ENCODE measurements at places on chromosomes 6 and 20.

DNA sequence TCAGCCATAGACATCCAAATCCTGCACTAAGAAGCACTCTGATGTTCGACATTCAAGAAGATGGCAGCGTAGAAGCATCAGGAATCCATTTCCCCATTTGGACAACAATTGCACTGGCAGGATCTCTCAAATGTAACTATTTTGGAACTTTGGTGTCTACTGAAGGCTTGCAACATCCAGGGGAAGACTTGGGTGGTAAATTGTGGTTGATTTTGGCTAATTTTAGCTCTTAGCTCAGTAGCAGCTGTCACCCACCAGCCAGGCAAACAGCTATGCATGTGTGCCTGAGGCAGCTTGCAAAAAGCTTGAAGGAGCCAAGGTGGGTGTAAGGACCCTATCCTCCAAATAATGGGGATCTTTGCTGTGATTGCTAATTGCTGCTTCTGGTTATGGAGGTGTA, 35.1 kb upstream of the PPP1R3G start:
- DNase-seq, result no peak

DNA sequence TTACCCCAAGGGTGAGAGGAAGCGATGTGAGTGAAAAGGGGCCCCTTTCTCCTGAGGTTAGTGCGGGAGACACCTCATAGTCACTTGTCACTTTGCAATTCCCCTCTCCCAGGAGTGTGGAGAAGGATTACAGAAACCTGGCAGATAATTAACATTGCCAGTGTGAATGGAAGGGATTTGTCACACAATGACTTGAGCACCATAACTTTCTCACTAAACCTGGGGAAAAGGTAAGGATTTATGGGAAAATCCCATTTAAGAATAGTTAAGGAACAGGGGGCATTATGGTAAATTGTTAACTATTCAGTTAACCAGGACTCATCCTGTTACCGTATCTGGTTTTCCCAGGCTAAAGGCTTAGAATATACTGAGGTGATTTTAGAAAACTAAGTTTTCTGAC, 219.5 kb upstream of the JAG1 start:
- DNase-seq, result no peak

DNA sequence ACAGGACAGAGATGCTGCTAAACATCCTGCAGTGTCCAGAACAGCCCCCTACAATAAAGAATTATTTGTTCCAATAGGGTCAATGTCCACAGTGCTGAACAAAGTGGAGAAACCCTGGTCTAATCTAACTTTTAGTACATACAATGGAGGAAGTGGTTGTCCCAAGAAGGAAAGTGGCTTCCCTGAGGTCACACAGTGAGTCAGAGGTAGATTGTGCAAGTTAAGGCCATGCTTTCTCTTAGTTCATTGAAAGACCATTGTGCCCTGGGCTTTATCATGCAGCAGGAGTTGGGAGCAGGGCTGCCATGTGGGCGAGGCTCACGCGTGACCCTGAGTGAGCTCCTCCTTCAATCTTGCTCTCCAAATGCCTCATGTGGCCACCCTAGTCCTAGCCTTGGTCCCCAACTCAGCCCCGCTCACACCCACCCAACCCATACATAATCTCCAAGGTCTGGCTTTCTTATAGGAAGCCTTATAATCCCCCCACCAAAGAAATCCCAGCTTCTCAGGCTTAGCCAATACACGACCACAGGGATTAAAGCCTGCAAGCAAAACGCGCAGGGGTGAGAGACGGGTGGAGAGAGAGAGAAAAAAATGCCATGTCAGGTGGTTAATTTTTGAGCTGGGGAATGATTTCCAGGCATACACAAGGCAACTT, 19.9 kb downstream of the SLC13A3 start:
- no peak for DNase-seq

GRCh38 chr20:62269871-62270270, 31.6 kb downstream of the OSBPL2 start:
- no peak for DNase-seq

- DNase-seq, result no peak
Observed at GRCh38 chr20:33576432-33577125, 85.5 kb upstream of the C20orf144 start.

DNA sequence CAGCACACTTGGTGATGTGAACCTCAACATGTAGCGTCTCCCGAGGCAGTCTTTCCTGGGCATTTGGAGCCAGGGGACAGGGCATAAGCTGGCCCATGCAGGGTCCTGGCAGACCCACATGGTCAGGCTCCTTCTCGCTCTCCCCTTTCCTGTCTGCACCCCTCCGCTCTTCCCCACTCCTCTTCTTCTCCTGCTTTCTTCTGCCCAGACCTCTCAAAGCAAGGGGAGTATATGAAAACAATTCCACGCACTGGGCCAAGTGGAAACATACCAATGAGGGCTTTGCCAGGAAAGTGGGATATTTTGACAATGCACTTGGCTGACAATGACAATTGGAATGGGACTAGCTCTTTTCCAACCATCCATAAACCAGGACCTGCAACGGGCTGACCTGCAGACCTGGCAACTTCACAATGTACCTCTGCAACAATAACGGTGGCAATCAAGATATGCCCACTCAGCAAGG, 58.9 kb upstream of the TRAF3IP2 start:
- no peak for DNase-seq

DNA sequence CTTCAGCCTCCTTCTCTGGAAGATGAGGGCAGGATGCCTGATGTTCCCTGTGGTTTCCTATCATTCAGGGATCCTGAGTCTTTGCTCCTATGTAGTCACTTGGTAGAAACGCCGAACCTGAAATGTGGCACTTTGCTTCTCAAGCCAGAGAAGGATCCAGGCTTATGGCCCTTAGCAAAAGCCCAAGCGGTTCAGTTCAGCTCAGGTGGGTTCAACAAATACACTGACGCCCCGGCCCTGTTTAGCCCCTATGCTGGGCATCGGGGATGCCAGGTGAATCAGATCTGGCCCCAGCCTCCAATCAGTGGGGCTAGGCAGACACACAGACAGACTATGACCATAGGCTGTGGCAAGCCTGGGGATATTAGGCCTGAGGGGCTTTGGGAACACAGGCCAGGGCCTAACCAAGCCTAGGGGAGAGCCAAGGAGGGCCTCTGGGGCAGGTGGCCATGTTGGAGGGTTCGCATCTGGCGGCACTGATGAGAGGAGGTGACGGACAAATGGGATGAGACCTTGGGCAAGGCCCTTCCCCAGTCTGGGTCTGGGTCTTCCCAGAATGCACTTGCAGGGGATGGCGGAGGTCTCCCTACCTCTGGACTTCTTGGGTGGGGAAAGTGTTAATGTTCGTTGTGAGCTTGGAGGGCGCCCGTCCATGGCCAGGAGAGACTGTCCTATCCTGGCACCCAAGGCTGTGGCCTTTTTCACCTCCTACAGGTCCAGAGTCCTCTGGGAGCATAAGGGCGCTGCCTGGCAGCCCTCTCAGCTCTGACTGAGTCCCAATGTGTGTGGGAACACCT, 17.6 kb upstream of the SRC start:
- DNase-seq, result no peak

DNA sequence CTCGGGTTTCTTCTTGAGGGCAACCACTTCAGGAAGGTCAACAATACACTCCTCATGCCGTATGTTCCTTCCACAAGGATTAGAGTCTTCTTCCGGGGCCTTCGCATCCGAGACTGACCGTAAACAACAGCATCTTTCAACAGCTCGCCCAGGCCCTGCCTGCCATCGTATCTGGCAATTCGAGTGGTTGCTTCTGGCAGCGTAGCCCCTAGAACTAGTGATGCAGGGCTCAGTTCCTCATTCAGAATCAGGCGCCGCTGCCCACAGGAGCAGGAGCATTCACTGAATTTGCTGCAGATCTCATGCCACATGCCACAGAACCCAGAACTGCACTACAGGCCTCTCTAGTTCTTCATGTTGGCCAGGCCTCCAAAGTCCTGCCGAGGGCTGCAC, 59.0 kb upstream of the AFDN start:
- DNase-seq, result no peak

DNA sequence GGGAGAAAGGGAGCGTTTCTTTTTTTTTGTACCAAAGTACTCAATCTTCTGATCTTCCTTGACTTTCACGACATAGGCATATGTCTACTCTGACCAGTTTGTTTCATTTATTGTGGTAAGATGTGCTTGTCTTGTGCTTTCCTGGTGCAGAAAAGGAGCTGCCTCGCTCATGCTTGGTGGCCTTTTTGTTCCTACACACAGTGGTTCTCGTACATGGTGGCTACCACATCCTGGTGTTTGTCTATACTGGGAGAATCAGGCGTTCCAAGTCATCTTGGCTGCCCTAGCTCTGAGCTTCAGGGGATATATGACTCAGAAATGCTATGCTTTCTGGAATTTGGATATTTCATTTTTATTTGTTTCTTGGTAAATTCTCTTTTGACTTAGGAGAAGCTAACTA, 31.8 kb downstream of the MYB start:
- DNase-seq, result no peak

All from forelimb muscle (tissue), 1 donor.